ENCODE measurements at places on chromosomes 6 and 20.

DNA sequence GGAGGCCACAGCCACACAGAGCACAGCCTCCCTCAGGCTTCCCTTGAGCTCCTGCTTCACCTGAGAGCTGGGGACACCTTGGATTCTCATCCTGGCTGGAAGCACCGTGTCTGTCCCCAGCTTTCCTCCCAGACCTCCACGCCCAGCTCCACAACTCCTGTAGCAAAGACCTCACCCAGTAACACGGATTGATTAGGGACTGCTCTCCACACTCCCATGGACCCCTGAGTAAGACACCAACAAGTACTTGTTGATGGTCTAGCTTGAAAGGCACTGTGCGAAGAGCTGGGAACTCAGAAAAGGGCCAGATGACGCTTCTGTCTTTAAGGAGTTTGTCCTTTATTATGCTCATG is 109.6 kb downstream of the DLL1 start:
- no peak for DNase-seq

DNA sequence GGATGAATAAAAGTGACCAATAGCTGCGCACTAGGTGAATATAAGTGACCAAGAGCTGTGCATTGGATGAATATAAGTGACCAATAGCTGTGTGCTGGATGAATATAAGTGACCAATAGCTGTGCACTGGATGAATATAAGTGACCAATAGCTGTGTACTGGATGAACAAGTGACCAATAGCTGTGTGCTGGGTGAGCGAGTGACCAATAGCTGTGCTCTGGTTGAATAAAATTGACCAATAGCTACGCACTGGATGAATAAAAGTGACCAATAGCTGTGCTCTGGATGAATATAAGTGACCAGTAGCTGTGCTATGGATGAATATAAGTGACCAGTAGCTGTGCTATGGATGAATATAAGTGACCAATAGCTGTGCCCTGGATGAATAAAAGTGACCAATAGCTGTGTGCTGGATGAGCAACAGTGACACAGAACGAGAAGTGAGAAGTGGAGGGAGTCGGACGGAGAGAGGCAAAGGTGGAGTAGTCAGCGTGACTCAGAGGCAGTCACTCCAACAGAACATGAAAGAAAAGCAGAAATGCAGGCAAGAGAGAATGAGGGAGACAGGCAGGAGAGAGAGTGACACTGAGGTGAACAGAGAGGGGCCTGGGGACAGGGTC is 38.5 kb downstream of the RBM38 start:
- DNase-seq, result no peak

- no peak for DNase-seq
Measured at GRCh38 chr20:62952968-62953838, 694 bp downstream of the SLC17A9 start.

DNA sequence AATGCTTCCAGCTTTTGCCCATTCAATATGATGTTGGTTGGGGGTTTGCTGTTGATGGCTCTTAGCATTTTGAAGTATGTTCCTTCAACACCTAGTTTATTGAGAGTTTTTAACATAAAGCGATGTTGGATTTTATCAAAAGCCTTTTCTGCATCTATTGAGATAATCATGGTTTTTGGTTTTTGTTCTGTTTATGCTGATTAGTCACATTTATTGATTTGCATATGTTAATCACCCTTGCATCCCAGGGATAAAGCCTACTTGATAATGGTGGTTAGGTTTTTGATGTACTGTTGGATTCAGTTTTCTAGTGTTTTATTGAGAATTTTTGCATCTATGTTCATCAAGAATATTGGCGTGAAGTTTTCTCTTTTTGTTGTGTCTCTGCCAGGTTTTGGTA is 40.4 kb upstream of the COL9A1 start:
- DNase-seq, result no peak

All from cortex of kidney (tissue), 1 donor.